ENCODE measurements at places on chromosomes 13 and 19. TPM values are rescaled to one million over a fixed set of nuclear protein-coding genes. Genes with fewer than 3 reads are reported as not detected.

DNA sequence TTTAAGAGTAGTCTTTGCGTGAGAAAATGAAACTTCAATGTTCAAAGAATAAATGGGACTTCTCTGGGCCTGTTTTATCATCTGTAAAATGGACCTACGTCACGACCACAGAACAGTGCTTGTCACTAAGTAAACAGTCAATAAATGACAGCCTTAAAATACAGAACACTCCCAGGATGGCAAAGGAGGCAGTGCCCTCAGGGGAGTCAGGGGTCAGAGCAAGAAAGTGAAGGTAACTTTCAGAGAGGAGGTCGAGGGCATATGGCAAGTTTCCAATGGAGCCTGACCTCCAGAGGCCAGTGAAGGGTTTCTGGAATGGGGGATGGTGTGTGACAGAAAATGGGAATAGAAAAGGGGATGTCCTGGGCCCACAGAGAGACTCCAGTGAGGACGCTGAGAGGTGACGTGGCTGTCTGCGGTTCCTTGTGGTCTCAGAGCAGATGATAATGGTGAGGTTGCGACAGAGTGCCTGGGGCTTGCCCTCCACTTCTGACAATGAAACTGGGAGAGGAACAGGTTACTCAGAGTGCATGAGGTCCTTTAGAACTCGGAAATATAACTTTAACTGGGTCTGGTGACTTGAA is 91.8 kb downstream of the UBL3 start:
- no peak for DNase-seq

DNA sequence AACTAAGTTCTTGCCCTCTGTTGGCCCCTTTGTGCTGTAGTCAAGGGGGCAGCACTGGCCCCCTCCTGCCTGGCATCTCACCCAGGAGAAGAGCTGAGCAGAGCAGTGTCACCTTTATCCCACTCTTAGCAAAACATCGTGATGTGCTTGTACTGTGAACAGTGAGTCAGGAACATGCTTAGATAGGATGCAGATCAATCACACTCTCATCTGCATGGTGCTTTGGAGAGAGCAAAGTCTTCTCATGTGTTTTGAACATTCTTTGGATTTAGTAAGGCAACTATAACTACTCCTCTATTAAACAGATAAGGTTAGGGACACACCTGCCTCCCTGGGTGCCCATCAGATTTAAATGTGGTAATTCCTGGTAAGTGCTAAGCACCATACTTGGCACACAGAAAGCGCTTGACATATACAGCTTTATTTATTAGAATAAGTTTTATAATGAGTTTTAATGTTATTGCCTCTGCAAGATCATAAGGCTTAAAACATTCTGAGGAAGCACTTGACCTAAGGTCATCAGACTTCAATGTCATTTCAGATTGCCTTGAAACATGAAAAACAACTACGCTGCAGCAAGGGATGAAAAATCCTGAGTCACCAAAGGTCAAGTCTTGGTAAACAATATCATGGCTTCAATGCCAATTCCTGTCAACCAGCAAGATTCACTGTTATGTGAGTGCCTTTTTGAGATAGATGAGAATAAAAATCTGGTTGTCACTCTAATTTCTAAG is 82.4 kb upstream of the IRS2 start:
- DNase-seq, result no peak

- DNase-seq, result no peak
These were observed 370.4 kb downstream of the NDFIP2 start for GRCh38 chr13:79851318-79851717.

DNA sequence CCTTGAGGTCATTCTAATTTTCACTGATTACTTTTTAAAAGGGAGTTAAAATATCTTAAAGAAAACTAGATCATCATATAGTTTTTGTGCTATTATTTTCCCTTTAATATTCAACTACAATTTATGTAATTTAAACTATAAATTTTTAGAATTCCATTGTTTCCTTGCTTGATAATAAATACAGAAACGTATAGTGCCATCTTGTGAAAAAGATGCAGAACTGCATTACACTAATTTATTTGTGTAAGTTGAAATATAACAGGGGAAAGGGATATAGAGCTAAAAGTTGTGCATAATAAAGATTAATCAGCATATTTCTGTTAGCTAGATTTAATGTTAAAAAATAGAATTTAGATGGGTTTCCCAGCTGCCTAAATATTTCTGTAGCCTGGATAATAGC is 61.5 kb upstream of the TDRD3 start:
- no peak for DNase-seq

DNA sequence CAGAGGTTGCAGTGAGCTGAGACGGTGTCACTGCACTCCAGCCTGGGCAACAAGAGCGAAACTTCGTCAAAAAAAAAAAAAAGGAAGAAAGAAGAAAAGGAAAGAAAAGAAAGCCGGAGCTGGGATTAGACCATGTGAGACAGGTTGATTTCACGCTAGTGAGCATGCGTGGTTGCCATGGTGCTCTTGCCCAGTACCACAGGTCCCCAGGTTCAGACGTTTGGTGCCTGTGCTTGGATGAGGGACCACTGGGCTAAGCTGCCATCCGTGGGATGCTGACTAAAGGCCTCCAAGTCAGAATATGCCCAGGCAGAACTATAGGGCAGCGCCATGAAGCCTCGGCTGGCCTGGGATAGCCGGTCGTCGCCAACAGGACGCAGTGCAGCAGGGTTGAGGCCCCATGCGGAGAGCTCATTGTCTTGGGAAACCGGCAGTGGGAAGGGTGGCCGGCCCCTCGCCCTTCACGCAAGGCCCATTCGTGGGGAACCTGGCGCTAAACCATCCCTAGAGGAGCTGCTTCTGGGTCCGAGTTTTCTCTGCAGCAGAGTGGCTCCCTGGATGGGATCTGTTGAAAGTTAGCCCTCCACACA is 7.2 kb upstream of the TEX101 start:
- no peak for DNase-seq

DNA sequence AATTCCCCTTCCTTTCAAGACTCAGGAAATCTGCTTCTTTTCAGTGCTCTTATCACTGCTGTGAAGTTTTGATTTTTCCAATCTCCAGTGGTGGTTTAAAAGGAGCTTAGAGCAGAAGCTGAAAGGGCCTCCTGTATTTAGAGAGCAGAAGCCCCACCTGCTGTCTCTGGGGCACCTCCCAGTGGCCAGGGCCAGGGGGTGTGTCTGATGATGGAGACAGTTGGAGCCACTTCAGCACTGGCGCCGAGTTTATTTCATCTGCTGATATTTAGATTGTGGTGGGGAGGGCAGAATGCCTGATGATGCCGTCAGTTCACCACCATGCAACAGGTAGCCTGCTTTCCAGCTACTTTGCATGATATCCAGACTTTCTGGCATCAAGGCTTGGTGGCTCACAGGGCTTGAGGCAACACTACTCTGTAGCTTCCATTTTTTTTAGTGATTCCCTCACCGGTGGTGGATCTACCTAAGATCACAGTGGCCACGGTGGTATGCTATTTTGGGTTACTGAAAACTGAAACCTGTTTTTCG is 371.9 kb downstream of the KCNRG start:
- DNase-seq, result peak; percentile 64

DNA sequence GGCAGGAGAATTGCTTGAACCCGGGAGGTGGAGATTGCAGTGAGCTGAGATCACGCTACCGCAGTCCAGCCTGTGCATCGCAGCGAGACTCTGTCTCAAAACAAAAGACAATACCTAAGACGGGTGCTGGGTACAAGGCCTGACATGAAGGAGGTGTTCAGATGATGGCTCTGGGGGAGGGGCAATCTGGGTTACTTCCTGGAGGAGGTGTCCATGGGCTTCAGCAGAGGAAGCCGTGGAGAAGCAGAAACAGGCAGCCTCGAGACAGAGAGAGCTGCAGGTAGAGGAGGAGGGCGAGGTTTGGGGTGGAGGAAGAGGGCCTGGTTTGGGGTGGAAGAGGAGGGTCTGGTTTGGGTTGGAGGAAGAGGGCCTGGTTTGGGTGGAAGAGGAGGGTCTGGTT is 3.6 kb downstream of the MISP start:
- DNase-seq, result no peak

DNA sequence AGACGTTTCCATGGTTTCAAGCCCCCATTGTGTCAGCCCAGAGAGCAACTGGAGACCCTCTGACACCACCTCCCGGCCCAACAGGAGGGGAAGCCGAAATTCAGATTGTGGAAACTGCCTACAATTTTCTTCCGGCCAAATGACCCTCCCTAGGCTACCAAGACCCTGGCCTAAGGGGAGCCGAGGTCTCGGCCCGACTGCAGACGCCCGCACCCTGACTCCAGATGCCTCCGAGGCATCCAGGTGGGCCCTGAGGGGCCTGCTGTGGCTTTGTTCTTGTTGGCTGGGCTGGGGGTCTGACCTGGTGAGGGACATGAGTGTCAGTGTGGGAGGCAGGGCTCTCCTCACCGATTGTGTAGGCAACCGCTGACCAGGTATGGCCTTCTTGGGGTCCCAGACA is 9.6 kb downstream of the MEX3D start:
- DNase-seq, result no peak

DNA sequence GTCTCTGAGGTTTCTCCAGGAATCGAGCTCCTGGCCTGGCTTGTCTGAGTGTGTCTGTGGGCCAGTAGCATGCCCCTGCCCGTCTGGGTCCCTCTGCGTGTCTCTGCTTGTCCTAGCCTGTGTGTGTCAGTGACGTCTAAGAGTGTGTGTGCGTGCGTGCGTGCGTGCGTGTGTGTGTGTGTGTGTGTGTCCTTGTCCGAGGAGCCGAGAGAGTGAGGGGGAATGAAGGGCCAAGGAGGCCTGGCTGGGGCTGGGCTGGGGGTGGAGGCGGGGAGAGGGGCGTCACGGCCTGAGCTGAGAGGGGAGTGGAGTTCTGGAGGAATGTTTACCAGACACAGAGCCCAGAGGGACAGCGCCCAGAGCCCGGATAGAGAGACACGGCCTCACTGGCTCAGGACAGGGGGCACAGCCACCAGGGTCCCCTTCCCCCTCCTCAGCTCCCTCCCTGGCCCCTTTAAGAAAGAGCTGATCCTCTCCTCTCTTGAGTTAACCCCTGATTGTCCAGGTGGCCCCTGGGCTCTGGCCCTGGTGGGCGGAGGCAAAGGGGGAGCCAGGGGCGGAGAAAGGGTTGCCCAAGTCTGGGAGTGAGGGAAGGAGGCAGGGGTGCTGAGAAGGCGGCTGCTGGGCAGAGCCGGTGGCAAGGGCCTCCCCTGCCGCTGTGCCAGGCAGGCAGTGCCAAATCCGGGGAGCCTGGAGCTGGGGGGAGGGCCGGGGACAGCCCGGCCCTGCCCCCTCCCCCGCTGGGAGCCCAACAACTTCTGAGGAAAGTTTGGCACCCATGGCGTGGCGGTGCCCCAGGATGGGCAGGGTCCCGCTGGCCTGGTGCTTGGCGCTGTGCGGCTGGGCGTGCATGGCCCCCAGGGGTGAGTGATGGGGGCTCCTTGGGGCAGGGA is at the start of gene AXL:
TSS of gene AXL (plus strand) at position 609 of the 893 bp plus-strand sequence. CDS start at position 779, 170 bp downstream.
- peak; percentile 83 for DNase-seq

DNA sequence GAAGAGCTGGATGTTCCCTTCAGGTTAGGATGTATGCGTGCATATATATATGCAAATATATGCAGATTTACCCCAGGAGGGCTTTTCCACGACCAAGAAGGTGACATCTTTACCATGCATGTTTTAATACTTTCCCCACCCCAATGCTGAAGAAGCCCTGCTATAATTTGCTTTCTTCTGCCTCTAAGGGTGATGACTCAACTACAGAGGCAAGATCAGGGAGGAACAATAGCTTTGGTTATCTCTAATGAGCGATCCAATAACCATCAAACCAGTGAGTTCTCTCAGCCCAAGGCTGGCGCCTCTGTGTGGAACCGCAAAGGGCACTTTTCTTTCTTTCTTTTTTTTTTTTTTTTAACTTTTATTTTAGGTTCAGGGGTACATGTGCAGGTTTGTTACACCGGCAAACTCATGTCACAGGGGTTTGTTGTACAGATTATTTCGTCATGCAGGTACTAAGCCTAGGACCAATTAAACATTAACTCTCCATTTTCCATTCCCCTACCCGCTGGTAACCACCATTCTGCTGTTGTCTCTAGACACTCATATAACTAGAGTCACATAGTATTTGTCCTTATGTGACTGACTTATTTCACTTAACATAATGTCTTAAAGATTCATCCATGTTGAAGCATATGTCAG is 25.7 kb upstream of the UBE2L5 start:
- DNase-seq, result no peak

DNA sequence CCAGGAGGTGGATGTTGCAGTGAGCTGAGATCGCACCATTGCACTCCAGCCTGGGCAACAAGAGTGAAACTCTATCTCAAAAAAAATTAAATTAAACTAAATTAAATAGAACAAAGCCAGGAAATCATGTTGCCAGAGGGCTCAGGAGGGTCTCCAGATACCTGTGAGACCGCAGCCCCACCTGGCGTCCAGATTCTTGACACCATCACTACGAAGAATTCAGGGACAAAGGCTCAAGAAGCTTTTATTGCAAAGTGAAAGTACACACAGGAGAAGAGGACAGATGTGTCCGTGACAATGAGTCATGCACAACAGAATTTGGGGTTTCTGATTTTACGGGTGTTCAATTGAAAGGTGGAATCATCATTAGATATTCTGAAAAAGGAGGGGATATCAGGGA is 76.6 kb downstream of the STOML3 start:
- DNase-seq, result no peak

DNA sequence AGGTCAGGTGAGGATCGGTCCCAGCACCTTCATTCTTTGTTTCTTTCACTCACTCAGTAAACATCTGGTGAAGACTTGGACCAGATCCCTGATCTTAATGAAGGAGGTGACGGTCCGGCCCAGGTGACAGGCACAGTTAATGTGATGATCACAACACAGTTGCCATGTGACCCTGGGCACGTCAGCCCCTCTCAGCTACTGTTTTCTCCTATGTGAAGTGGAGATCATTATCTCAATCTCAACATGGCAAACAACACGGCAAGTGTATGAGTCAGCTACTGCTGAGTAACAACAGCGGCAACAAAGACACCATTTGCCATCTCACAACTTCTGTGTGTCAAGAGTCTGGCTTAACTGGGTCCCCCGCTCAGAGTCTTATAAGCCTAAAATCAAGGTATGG is 74.6 kb downstream of the GNG7 start:
- no peak for DNase-seq

DNA sequence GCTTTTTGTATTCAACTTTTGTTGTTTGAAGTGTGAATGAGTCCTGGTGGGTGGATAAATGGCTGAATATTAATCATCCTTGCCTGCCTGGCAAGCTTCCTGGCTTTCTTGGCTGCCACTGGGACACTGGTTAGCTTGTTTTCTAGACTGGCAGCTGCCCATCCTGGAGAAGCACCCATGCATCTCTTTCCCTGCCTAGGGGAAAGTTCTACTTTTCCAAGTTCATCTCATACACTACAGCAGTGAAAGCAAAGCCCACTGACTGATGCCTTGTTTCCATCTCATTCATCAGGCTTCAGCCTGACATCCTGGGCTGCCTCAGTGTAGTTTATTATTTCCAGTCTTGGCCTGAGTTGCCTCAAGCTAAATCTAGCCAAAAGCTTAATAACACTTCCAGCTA is 244.8 kb downstream of the PCDH20 start:
- no peak for DNase-seq

The HSPB6 gene
- 585 TPM for total RNA-seq

The ZNF763 gene
- 2.7 TPM for total RNA-seq

The URAD gene
- not detected for total RNA-seq

The PIP5K1C gene
- total RNA-seq, result 27.8 TPM

The SLC17A7 gene
- total RNA-seq, result 0.89 TPM

The LIG4 gene
- 8.4 TPM for total RNA-seq
